Natural killer cell (primary cell): ENCODE measurements at places on chromosomes 3 and 15. TPM values are rescaled to one million over a fixed set of nuclear protein-coding genes. Genes with fewer than 3 reads are reported as not detected.

DNA sequence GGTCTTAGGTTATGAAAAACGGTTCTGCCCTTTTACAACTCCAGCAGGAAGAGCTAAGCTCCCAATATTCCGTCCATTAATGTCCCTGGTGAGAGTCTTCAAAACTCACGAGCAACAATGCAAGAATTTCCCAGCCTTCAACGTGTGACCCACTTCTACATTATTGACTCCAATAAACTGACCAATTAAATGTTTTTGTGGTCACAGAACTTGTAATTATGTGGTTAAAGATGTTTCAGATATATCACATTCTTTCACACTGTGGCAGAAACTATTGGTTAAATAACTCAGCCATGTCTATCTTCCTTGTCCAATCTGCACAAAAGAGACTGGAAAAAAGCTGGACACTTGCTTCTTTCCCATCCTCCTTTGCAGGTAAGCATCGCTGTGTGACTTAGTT is 286.6 kb upstream of the ADAMTS9 start:
- H3K4me3 ChIP-seq = no peak overlapping the region
- H3K27ac ChIP-seq = no peak overlapping the region
- H3K36me3 ChIP-seq = no peaks in the 10 kb centered on the region
- no peaks in the 10 kb centered on the region for H3K27me3 ChIP-seq
- DNase-seq = no peak

GRCh38 chr3:176469694-176470205 is 727.5 kb downstream of the TBL1XR1 start:
- no peaks in the 10 kb centered on the region for H3K4me1 ChIP-seq
- H3K36me3 ChIP-seq = no peaks in the 10 kb centered on the region
- H3K27me3 ChIP-seq = no peaks in the 10 kb centered on the region
- H3K4me3 ChIP-seq = no peak overlapping the region
- H3K27ac ChIP-seq = no peak overlapping the region

The SENP8 gene
- 0.28 TPM for total RNA-seq

GRCh38 chr3:60178931-60179653 is 1072.2 kb downstream of the FHIT start:
- no peak overlapping the region for H3K4me3 ChIP-seq
- no peaks in the 10 kb centered on the region for H3K4me1 ChIP-seq
- no peak overlapping the region for H3K27ac ChIP-seq
- H3K36me3 ChIP-seq = no peaks in the 10 kb centered on the region
- DNase-seq = no peak
- no peaks in the 10 kb centered on the region for H3K27me3 ChIP-seq
